ENCODE measurements at places on chromosomes 7 and 10.
A peak's percentile ranks its signal among the peaks of the same experiment; 100 is the strongest.

DNA sequence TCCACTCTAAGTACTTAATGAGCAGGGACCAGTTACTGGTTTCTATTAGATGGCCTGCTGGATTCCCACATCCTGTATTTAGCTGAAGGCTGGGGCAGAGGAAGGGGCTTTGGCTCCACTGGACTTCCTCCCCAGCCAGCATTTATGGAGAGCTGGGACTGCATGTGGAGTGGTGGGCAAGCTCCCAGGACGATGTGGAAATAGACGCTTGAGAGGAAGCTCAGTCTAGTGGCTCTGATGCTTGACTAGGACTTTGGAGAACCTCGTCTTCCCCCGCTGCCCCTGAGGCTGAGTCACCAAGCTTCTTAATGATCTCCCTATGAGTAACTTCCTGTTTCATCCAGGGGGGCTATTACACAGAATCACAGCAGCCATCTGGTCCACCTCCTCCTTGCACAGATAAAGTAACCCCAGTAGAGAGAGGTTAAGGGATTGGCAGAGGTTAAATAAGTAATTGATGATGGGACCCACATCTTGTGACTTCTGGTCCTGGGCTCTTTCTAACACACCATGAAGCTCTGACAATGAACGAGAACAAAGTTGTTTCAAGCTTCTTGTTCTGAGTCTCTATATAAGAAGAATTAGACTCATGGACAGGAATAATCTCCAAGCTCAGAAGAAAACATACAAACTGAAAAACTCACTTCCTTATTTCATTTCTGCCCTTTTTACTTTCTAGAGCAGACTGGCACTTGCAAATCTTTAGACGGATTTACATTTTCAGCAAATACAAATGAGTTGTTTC is 126.2 kb downstream of the PRPF18 start:
- no peak for DNase-seq

- no peak for DNase-seq
Observed at GRCh38 chr7:79652619-79653018, 199.2 kb upstream of the MAGI2 start.

DNA sequence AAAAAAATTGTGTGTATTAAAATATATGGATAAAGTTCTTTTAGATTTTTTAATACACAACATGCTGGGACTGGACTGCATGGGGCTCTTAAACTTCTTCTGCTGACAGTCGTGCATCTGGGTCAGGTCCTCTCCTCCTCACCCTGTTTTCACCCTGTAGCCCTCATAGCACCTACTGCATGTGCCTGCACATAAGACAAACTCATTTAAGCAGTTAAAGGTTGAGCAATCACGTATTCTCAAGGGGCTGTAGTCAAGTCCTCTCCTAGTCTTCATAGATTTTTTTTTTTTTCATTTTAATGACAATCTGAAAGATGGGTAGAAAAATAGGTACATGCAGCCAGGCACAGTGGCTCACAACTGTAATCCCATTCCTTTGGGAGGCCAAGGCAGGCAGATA is 23.6 kb upstream of the PDCD4 start:
- no peak for DNase-seq

- DNase-seq = peak; percentile 92
Observed at GRCh38 chr7:44391746-44392617, 66.6 kb upstream of the CAMK2B start.

GRCh38 chr10:5662708-5663579 is 3.5 kb downstream of the ASB13 start:
- DNase-seq = no peak
